HCEC 1CT (cell line): ENCODE measurements at places on chromosomes 6 and 20.

- no peak for DNase-seq
Measured at GRCh38 chr20:3101737-3102574, 17.4 kb upstream of the AVP start.

DNA sequence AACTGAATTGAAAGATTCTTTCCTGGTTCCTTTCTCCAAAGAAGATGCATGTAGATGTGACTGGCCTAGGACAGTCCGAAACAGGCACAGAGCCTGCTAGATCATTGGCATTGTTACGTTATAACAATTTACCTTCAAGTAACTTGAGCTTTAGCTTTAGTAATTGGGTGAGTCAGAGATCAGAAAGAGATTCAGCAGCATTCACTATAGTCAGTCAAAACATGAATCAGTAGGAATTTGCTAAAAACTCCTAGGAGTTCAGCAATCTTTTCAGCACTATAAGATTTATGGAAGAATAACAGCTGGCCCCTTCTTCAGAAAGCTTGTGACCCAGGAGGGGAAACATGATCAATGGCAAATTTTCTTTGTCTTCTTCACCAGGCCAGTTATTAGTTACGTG is 281.7 kb upstream of the PRDM1 start:
- DNase-seq = peak; percentile 91

DNA sequence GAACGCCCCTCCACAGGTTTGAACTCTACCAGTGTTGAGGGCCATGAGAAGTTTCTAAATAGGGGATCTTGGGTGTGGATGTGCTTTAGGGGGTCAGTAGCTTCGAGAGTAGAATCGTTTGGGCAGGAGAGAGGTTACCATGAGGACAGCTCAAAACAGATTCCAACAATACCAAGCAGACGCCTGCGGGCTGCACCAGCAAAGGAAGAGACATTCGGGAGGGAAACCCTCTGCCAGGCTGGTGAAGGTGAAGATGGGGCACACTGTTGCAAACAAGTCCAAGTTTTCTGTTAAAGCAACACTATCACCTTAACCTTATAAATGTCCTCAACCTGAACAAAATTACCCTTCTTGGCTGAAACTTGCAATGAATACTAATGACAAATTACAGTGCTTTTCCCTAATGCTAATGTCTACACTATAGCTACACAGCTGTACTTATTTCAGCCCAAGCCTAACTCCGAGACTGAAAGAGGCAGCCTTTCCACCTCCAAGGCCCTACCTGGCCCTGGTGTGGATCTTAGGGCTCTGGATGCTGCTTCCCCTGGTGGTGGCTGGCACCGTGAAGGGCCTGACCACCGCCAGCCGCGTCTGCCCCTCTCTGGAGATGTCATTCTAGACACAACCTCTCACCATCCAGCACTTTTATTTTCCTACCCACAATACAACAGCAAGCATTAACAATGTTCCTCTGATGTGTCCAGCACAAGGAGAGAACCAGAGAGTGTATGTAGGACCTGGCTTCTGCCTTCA is 80.1 kb downstream of the DLL1 start:
- DNase-seq = no peak

- peak; percentile 62 for DNase-seq
Measured at GRCh38 chr20:38321959-38322598, 18.1 kb downstream of the BPI start.

GRCh38 chr6:108800427-108800864 is 47.8 kb upstream of the ARMC2 start:
- peak; percentile 30 for DNase-seq

GRCh38 chr6:33587529-33587928 is 7.5 kb upstream of the BAK1 start:
- DNase-seq = no peak

DNA sequence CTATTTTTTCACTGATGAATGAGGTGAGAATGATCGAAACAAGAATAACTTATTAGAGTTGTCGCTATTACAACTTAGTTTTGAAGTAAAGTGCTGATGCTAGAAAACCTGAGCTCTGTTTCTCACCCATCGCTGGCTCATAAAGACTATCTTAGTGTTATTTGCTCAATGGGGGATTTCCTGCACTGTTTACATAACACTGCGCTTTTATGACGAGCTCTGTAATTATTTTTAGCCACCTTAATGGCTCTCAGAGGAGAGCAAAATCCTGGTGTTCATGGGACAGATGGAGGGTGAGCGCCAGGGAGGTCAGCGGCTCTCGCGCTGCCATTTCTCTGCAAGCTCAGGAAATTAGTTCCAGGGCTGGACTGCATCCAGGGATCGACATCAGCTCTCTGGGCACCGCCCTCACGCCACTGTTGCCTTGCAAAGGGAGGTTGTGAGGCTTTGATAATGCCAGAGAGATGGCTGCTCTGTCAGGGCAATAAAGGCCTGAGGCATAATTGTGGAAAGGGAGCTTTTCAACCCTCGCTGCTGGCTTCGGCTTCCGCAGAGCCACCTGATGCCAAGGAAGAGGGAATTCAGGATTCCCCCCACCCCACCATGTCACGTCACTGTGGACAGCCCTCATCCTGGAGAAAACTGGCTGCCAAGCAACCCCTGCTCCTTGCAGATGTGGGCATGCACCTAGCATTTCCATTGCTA is 72.0 kb downstream of the DACT2 start:
- DNase-seq = no peak

DNA sequence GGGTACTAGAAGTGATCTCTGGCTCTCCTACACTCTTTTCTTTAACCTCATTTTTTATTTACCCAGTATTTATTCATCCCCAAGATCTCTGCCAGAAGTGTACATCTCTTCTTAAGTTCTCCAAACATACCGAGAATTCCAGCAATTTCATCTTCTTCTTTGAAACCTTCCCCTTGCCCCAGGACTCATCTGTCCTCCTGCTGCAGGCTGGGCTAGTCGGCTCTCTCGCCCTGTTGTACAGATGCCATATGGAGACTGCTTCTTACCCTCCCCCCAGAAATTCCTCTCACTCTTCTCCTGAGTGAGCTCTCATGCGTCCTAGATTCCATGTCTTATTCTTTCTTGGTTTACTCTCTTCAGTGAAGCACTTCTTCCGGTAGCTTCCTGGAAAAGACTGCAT is 21.9 kb upstream of the PNRC1 start:
- DNase-seq = no peak

GRCh38 chr6:27133281-27134227 is 113.9 kb upstream of the PRSS16 start:
- DNase-seq = peak; percentile 65

GRCh38 chr6:15077961-15078360 is 167.9 kb upstream of the JARID2 start:
- DNase-seq = no peak

DNA sequence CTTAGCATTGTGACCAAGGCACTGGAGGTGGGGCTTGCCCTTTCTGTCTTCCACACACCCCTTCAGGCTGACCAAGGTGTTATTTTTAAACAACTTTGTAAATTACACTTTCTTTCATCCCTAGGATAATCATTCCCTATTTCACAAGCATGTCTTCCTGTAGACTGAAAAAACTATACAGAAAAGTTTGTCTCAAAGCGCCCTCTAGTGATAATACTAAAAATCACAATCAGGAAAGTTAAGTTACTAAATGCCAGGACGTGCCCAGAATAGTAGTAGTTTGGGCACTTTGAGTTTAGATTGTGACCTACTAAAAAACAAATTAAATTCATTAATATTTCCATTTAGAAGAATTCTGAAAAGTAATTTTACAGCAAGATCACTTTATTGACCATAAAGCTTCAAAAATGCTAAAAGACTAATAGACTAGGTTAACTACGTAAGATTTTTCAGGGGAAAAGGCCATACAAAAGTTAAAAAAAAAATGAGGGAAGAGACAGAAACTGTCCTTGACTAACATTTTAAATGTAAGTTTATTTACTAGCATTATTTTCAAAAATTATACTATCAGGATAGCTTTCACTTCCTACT is 123.3 kb upstream of the DUSP22 start:
- peak; percentile 59 for DNase-seq

- peak; percentile 14 for DNase-seq
Measured at GRCh38 chr6:38604700-38605099, 35.0 kb downstream of the BTBD9 start.

GRCh38 chr6:50128420-50129005 is 78.8 kb upstream of the DEFB112 start:
- DNase-seq = peak; percentile 45

GRCh38 chr6:64547594-64548268 is 912.1 kb downstream of the PHF3 start:
- DNase-seq = no peak

GRCh38 chr6:108750801-108751200 is 97.4 kb upstream of the ARMC2 start:
- DNase-seq = no peak

DNA sequence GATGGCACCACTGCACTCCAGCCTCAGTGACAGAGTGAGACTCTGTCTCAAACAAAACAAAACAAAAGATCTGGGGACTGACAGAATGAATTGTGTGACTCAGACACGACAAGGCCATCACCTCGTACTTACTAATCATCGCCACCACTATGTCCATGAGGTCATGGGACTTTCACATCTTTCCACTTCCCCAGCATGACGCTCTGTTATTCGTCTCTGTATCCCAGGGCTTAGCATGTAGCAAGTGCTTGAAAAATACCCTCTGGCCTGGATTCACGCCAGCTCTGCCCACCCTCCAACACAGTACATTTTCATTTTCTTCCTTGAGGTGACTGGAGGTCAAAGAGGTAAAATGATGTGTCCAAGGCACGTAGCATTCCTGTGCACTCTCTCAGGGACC is 27.8 kb downstream of the FGD2 start:
- no peak for DNase-seq

- DNase-seq = no peak
Measured at GRCh38 chr6:97049253-97050011, 124.9 kb downstream of the KLHL32 start.

GRCh38 chr20:7843613-7844012 is 96.6 kb downstream of the HAO1 start:
- DNase-seq = peak; percentile 73

GRCh38 chr20:15364781-15365180 is 1027.4 kb upstream of the FLRT3 start:
- DNase-seq = no peak

GRCh38 chr6:138377844-138378243 is at the start of gene SMIM28:
TSS of gene SMIM28 (plus strand) at chr6:138377905. CDS start at chr6:138378073, 168 bp downstream.
- DNase-seq = no peak

DNA sequence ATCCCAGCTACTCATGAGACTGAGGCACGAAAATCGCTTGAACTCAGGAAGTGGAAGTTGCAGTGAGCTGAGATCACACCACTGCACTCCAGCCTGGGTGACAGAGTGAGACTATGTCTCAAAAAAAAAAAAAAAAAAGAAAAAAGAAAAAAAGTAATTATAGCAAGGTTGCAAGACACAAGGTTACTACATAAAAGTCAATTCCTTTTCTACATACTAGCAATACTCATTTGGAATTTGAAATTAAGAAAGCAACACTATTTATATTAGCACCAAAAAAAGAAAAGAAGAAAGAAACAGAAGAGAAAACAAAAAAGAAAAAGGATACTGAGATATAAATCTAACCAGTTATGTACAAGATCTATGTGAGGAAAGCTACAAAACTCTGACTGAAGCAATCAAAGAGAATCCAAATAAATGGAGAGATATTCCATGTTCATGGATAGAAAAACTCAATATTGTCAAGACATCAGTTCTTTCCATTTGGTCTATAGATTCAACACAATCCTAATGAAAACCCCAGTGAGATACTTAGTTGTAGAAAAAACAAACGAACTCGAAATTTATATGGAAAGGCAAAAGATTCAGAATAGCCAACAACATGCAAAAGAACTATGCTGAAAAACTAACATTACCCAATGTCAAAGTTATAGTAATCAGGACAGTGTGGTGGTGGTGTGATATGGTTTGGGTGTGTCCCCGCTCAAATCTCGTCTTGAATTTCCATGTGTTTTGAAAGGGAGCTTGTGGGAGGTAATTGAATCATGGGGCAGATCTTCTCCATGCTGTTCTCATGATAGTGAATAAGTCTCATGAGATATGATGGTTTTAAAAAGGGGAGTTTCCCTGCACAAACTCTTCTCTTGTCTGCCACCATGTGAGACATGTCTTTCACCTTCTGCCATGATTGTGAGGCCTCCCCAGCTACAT is 73.3 kb downstream of the GPX5 start:
- DNase-seq = no peak

- peak; percentile 50 for DNase-seq
Measured at GRCh38 chr6:134097114-134097707, 44.8 kb upstream of the SLC2A12 start.

DNA sequence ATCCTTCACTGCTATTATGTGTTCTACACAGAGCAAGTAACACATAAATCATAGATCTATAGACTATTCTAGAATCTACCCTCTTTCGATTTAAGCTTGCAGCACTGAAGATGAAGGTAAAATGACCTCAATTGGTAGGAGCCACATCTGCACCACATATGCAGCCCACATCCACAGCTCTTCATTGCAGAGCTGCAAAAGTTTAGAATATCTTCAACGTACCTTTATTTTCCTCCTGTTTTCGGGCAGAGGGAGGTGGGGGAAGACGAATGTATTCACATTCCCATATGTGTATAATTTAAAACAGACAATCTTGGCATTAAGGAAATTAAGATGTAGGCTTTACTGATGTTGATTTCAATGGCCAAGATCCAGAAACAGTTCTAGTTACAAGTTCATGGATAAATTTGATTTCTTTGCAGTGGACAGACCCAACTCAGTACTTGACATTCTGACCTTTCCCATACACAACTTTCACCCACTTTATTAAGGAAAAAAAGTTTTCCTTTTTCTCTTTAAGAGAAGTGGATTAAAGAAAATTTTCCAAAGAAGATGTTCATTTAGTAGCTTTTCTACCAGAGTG is 14.0 kb downstream of the EPB41L2 start:
- DNase-seq = no peak

DNA sequence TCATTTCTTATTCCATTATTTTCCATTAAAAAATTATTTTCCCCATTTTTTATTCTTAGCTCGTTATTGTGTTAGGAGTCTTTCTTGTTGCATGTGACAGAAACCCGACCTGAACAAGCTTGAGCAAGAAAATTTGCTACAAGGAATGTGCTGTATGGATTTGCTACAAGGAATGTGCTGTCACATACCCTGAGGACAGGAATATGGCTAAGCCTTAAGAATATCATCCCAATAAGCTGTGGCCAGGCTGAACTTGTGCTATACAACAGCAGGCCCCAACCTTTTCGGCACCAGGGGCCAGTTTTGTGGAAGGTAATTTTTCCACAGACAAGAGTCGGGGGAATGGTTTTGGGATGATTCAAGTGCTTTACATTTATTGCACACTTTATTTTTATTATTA is 114.0 kb downstream of the TRMT11 start:
- no peak for DNase-seq

DNA sequence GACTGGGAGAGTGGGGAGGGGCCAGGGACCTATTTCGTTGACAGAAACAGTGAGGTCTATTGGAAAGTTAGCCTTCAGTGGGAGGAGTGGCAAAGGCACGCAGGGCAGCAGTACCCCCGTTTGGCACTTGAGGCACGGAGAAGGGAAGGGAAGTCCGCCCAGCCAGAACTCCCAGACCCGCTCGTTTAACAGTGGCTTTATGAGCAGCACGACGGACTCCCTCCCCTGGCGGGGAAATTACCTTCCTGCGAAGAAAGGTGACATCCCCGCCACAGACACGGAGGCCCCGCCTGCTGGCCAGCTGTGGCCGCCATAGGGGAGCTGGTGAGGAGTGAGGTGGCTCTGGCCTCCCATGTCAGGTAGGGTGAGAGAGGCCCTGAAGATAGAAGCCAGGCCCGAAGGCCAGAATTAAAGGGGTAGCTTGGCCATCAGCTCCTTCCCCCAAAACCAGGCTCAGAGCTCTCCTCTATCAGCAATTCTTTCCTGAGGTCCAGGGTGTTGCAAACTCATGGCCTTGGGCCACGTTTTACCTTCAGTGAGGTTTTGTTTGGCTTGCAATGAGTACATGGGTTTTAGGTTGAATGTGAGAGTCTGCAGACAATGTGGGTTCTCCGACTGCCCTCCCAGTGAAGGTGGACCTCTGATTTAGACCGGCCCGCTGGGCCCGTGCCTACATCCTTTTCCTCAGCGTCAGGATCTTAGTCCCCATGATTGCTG is 123.7 kb downstream of the MRPL14 start:
- no peak for DNase-seq
